ENCODE measurements at places on chromosomes 2 and 18.

- no peak for DNase-seq
These were observed 117.3 kb downstream of the MSH2 start for GRCh38 chr2:47520302-47520630.

GRCh38 chr2:53646788-53647187 lies 120.8 kb upstream of the CHAC2 start:
- DNase-seq, result no peak

- DNase-seq, result no peak
These were observed 217.5 kb downstream of the GPD2 start for GRCh38 chr2:156653675-156654074.

- no peak for DNase-seq
These were observed 149.0 kb upstream of the ZNF516 start for GRCh38 chr18:76643996-76644395.

DNA sequence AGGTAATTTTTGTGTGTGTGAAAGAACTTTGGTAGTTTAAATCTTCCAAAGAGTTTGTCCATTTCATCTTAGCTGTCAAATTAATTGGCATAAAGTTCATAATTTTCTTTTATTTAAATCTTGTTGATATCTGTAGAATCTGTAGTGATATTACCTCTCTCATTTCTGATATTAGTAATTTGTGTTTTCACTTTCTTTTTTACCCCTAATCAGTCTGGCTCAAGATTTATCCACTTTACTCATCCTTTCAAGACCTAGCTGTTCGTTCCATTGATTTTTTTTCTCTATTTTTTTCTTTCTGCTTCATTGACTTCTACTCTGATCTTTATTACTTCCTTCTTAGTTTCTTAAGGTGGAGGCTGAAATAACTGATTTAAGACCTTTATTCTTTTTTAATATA lies 142.5 kb upstream of the OTX1 start:
- no peak for DNase-seq

- DNase-seq, result no peak
These were observed 540 bp downstream of the ATP9B start for GRCh38 chr18:79069717-79070151.

DNA sequence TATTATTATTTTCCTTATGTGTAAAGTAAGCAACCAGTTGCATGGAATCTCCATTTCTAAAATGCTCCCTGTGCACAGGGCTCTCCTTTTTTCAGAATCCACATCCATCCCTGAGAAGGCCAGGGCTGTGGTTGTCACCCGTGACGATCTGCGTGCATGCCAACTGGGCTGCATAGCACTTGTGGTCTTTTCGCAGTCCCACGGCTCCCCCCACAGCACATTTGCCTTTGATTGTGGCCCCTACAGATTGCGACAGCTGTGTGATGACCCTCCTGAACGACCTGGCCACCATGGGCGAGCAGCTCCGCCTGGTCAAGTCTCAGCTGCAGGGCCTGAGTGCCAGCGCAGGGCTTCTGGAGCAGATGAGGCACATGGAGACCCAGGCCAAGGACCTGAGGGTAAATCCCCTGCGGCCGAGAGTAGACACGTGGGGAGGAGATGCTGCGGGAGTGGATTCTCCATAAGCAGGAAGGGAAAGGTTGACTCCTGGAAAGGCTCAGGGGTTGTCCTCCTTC lies 119.8 kb upstream of the TTC39C start:
- no peak for DNase-seq

DNA sequence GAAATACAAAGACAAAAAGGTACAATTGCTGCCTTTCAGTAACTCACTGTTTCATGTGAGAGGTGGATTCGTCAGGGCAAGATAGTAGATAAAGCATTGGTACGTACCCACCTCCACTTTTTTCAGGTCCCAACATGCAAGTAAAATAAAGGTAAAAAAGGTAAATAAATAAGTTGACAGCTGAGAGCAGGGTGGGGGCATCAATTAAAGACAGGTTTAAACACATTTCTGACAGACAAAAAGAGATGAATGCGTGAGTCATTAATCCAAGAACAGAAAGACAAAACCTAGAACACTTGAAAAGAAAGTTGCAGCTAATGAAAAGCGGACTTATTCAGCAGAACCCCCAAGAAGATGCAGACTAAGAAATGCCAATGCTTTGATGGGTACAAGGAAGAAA lies 979.6 kb upstream of the CDH2 start:
- DNase-seq, result no peak

Data from fibroblast of skin of left biceps (primary cell).